Fibroblast of lung (primary cell): ENCODE measurements at places on chromosomes 2 and 18. TPM values are rescaled to one million over a fixed set of nuclear protein-coding genes. Genes with fewer than 3 reads are reported as not detected.
A peak's percentile ranks its signal among the peaks of the same experiment; 100 is the strongest.

- no peak for DNase-seq
These were observed 20.9 kb upstream of the CCDC150 start for GRCh38 chr2:196618661-196619060.

DNA sequence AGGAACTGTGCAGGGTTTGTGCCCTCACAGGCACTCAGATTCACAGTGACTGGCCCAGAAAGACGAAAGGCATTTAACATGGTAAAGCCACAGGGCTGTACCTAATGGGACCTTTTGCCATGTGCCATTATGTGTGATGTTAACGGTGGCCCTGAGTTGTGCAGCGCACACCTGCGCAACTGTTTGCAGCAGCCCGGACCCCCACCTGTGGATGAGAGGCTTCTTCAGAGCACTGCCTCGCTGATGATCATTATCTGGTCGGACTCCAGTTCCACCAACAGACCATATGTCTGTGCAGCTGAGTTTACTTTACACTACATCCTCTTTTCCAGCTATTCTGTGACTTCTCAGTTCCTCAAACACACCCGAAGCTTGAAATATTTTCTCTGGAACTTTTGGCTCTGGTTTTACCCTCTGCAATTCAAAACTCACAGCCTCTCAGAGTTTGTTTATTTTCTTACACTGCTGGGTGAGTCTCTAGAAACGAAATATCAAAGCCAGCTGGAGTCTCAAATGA lies 35.6 kb upstream of the UBE2F start:
- DNase-seq, result peak; percentile 54

- DNase-seq, result peak; percentile 73
These were observed 712.5 kb upstream of the LRATD1 start for GRCh38 chr2:13919981-13920382.

- DNase-seq, result peak; percentile 95
These were observed 97.4 kb upstream of the LHCGR start for GRCh38 chr2:48852938-48853337.

DNA sequence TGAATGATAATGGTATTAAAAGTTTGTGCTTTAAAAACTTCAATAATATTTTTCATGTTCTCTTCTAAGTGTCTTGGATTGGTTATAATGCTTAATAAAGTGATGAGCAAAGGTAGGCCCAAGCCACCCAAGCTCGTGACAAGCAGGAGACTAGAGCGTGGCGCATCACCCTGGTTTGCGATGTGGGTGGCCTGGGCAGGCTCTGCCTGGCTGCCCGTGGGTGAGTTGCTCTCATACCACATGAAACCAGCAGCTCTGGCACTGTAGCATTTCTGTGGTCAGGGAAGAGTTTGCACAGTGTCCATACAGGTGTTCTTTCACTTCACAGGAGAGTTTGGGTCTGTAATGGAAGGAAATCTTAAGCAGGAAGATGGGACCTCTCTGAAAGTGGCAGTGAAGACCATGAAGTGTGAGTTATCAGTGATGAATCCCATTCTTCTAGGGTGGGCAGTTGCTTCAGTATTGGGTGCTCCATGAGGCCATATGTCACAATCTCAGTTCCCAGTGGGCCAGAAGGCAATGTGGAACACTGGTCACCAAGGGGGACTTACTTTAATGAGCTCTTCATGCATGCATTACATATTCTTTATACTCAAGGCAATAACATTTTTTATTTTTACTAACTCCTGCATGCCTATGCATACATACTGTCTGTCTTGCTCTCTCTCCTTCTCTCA lies 51.4 kb upstream of the TMEM87B start:
- no peak for DNase-seq

MAPRE3 gene
- 2.8 and 7.9 TPM in 2 replicates for total RNA-seq

CFAP53 gene
- total RNA-seq, result 0.99 and 1.0 TPM in 2 replicates
